ENCODE measurements at places on chromosomes 4 and X. TPM values are rescaled to one million over a fixed set of nuclear protein-coding genes. Genes with fewer than 3 reads are reported as not detected.
A peak's percentile ranks its signal among the peaks of the same experiment; 100 is the strongest.

The NDST4 gene
- total RNA-seq: not detected

The RASSF6 gene
- 0.66 TPM for total RNA-seq

The TAF7L gene
- total RNA-seq: not detected

The CLDN34 gene
- not detected for total RNA-seq

The TEX13A gene
- total RNA-seq: not detected

The CCDC160 gene
- 4.4 TPM for total RNA-seq

The CENPE gene
- total RNA-seq: 10.6 TPM

The APLN gene
- total RNA-seq: 0.44 TPM

The CSAG2 gene
- total RNA-seq: 0.28 TPM

The RGS12 gene
- total RNA-seq: 18.7 TPM

- DNase-seq: no peak
These were observed 51.5 kb downstream of the FHIP1A start for GRCh38 chr4:151460434-151460833.

DNA sequence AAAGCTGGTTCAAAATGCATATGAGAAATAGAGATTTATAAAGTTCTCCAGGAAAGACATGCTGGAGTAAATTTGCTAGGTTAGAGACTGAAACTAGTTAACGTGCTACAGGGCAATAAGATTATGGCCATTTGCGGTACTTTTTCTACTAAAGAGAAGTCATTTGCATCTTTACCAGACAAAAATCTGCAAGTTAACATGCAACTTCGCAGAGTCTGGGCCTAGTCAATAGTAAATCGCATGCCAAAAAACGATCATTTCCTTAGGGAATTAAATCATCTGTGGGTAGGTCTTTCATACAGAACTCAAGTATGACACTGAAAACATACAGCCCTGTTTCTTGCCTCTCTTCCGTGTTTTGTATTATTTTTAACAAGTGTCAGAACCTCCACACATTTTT lies 32.8 kb upstream of the REST start:
- DNase-seq: no peak

- no peak for DNase-seq
These were observed 335.2 kb downstream of the PCDH10 start for GRCh38 chr4:133484287-133484686.

- no peak for DNase-seq
These were observed 951.6 kb upstream of the TENM3 start for GRCh38 chr4:181291615-181292014.

- DNase-seq: no peak
These were observed 56.2 kb downstream of the RTL9 start for GRCh38 chrX:110414679-110415439.

DNA sequence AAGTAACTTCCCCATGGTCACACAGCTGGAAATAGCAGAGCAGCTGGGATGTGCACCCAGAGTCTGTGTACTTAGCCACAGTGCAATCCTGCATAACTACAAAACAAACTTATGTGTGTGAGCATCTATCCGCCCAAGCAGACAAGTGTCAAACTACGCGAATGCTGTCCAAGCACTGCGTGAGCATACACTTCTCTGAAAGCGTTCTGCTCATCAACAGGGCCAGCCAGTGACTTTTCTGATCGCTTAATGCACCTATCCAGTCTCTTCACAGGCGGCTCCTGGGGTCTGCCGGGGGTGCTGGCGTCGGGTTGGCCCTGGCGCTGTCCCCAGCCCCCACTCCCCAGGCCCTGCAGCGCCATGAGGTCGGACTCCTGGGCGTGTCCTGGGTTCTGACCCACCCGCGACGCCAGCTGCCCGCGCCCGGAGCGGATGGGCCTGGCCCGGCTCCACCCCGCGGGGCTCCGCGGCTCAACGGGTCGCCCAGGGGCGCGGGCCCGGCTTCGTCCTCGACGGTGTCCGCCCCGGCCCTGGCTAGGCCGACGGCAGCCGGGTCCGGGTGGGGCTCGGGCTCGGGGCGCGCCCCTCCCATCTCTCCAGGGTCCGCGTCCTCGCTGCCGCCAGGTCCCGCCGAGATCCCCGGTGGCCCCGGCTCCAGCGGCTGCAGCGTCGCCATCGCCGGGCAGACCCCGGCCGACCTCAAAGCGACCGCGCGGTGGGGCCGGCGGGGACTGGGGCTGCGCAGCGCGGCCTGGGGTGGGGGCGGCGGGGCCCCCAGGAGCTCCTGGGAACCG lies 1.3 kb upstream of the ZNF141 start:
- DNase-seq: peak; percentile 81

GRCh38 chr4:119271361-119272085 lies 50.4 kb downstream of the FABP2 start:
- DNase-seq: no peak

- no peak for DNase-seq
These were observed 123.6 kb upstream of the MSX1 start for GRCh38 chr4:4735870-4736269.

GRCh38 chrX:73913580-73913979 lies 350.6 kb downstream of the CHIC1 start:
- no peak for DNase-seq

DNA sequence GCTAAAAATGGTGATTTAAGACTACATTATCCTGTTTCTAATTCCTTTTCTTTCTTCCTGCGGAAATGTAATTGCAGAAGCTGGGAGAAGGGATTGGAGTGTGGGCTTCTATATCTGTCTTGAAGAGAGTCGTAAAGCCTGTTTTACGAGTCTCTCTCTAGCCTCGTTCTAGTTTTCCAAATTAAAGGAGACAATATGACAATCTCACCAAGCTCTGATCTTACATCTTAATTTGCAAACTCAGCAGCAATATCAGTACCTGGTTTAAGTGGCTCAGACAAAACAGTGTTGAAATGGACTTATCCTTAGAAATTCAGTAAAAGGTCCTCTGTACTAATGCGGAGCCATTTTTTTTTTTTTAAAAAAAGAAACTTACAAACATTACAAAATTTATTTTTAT lies 349.5 kb upstream of the HAND2 start:
- DNase-seq: no peak

- no peak for DNase-seq
These were observed 79.2 kb upstream of the GPM6A start for GRCh38 chr4:175891231-175891630.

DNA sequence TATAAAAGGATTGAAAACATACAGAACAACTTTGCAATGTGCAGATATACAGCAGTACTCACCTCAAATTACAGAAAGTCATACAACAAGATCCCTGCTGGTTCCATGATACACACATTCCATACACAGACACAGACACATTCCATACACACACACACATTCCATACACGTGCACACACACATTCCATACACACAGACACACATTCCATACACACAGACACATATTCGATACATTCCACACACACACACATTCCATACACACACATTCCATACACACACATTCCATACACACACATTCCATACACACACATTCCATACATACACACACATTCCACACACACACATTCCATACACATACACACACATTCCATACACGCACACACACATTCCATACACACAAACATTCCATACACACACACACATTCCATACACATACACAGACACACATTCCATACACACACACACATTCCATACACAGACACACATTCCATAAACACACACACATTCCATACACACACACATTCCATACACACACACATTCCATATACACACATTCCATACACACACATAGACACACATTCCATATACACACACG lies 13.7 kb downstream of the LINC00632 start:
- no peak for DNase-seq

GRCh38 chr4:99447513-99447912 lies 12.4 kb upstream of the ADH7 start:
- DNase-seq: no peak

- DNase-seq: no peak
These were observed 1685.1 kb downstream of the RPA4 start for GRCh38 chrX:98568795-98569194.

GRCh38 chr4:186264660-186265059 lies 1.3 kb upstream of the F11 start:
- no peak for DNase-seq

DNA sequence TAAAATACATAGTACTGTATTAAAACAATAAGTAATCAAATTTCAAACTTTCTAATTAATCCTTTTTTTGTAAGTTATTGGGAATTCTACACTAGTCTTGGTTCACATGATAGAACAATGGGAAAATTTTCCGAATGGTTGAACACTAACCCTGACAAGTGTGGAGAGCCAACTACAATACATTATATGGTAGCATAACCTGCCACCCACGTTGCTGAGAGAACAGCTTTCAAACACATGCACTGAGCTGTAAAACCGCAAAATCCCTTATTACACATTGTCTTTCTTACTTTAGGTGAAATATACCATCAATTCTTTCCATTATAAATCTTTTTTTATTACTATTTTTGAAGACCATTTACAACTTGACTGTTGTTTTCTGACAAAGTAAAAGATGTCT lies 54.7 kb downstream of the ANAPC10 start:
- DNase-seq: no peak

DNA sequence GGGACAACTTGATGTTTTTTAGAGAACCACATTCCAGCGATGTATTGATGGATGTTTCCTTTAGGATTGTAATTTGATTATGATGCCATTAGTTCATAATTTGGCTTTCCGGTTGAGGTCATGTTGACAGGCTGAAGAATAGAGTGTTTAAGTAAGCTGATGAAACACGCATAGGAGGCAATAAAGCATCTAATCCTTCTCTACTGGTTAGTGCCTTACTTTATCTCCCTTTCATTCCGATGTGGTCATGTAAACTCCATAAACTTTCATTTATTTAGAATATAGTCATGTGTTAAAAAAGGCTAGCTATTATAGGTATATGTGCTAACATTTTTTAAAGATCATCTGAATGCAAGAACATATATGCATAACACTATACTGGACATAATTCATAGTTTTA lies 15.0 kb downstream of the FRMPD4 start:
- DNase-seq: no peak

DNA sequence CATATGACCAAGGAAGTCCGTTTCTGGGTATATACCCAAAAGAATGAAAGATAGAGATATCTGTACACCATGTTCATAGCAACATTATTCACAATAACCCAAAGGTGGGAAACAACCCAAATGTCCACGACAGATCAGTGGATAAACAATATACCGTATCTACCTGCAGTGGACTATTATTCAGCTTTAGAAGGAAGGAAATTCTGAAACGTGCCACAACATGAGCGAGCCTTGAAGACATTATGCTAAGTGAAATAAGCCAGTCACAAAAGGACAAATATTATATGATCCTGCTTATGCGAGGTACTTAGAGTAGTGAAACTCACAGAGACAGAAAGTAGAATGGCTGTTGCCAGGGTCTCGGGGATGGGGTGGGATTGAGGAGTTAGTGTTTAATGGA lies 75.0 kb downstream of the ANAPC4 start:
- no peak for DNase-seq
